ENCODE measurements at places on chromosomes 6 and 20. TPM values are rescaled to one million over a fixed set of nuclear protein-coding genes. Genes with fewer than 3 reads are reported as not detected.

The ADGB gene
- total RNA-seq = not detected

The ME1 gene
- 15.5 TPM for total RNA-seq

The AIF1 gene
- total RNA-seq = not detected

The MEI4 gene
- not detected for total RNA-seq

The EGFL8 gene
- total RNA-seq = 2.3 TPM

The SRXN1 gene
- total RNA-seq = 69.1 TPM

The PRPF6 gene
- 56.6 TPM for total RNA-seq

The C20orf141 gene
- not detected for total RNA-seq

The MAS1 gene
- not detected for total RNA-seq

The FAM83C gene
- not detected for total RNA-seq

The BMP6 gene
- total RNA-seq = 85.9 TPM

The BCAS4 gene
- 1.00 TPM for total RNA-seq

The IDH3B gene
- total RNA-seq = 109 TPM

The PPP1R3G gene
- total RNA-seq = 0.33 TPM

The CHRNA4 gene
- not detected for total RNA-seq

The CLPSL2 gene
- not detected for total RNA-seq

The RIMS4 gene
- total RNA-seq = not detected

The MAP3K4 gene
- 15.5 TPM for total RNA-seq

The TULP1 gene
- not detected for total RNA-seq

The SMAP1 gene
- 16.3 TPM for total RNA-seq

The TAAR8 gene
- not detected for total RNA-seq

The SPDEF gene
- not detected for total RNA-seq

The CTCFL gene
- not detected for total RNA-seq

The AFG1L gene
- 2.3 TPM for total RNA-seq

The RIPPLY2 gene
- total RNA-seq = not detected
